ENCODE measurements at places on chromosomes 1 and 21.

DNA sequence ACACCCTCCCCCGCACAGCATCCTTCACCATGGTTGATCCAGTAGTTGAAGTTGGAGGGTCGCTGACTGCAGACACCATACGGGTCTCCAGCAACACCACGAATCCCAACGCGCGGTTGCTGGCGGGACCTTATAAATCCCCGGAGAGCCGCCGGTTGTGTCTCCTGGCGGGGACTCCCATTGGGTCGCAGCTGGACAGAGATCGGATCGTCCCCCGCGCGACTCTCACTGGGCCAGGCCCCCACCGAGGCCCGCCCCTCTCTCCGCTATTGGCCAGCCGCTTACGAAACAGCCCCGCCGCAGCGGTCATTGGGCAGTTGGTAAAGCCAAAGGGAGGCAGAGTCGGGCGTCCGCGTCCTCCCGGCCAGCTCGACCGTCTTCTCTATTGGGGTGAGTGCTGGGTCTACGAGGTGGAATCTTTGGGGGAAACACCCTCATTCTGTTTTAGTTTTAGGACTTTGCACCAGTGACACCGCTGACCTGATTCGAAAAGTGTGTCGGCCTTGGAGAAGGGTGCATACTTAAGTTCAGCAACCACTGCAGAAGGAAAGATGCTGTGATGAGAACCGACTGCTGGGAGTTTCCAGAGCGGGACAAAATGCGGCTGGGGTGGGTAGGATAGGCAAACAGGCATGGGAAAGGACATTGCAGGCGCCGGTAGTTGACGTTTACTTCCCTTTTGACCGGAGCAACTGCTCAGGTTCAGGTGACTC is 27.4 kb downstream of the RABIF start:
- peak; percentile 79 for DNase-seq

DNA sequence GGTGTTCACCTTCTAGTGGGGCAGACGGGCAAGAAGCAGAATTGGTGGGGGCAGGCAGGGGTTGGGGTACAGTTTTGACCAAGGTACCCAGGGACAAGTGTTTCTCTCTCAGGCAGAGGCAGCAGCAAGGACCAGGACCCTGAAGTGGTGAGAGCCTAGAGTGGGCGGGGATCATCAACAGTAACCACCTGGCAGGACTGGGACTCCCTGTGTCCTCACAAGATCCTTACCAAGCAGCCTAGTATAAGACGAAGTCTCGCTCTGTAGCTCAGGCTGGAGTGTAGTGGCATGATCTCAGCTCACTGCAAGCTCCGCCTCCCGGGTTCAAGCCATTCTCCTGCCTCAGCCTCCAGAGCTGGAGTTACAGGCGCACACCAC is 3.2 kb upstream of the NADK start:
- no peak for DNase-seq

GRCh38 chr21:44709426-44710293 is 1.7 kb downstream of the TSPEAR start:
- no peak for DNase-seq

GRCh38 chr1:209601809-209602657 is 18.5 kb downstream of the CAMK1G start:
- DNase-seq: peak; percentile 8

DNA sequence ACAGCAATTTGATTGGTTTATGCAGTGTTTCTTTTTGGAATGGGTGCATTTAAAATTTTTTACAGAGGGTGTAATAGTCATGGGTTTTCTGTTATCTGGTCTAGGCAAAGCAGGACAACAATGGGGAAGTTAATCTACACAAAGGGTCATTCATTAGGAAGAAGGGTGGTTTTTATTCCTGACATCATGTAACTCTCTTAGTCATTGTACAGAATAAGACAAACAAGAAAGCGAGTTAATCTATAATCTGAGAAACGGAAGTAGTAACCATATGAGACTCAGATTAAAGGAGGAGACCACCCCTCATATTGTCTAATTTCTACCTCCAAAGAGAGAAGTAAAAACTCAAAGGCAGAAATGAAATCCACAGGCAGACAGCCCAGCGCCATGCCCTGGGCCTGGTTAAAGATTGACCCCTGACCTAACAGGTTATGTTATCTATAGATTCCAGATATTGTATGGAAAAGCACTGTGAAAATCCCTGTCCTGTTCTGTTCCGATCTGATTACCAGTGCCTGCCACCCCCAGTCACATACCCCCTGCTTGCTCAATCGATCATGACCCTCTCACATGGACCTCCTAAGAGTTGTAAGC is 10.5 kb upstream of the IFI6 start:
- DNase-seq: no peak

- no peak for DNase-seq
Observed at GRCh38 chr1:159307346-159308020, 5.3 kb downstream of the FCER1A start.

DNA sequence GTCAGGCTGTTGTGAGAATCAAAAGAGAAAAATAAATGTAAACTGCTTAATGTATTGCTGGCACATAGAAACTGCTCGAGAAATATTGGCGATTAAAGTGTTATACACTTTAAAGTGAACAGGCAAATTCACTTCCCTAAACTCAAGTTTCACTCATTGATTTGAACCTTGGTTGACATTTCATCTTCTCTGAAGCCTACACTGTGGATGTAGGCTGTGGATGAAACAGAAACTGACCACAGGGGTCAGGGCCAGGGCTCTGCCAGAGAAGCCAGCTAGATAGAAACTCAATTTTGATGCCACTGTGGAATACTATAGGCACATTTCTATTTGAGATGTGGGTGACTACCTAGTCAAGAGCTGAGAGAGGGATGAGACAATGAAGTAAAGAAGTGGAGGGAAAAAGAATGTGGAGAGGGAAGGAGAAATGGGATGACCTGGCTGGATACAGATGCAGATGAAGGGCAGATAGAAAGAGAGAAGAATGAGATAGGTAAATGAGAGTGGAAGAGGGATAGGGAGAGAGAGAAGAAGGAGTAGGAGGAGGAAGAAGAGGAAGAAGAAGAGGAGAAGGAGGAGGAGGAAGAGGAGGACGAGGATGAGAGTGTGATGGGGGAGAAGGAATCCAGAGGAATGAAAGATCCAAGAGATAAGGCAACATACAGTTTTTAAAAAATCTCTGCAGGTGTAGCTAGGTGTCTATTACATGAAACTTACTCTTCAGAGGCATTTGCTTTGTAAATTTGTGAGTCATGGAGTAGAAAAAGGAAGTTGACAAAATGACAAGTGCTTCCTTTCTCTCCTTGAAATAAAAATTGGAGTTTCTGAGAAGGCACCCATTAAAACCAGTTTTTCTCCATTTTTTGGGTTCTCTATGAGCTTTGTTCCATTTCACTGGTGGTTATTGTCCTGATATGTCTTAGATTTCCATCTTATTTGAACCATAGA is 17.4 kb upstream of the CD1D start:
- DNase-seq: no peak

DNA sequence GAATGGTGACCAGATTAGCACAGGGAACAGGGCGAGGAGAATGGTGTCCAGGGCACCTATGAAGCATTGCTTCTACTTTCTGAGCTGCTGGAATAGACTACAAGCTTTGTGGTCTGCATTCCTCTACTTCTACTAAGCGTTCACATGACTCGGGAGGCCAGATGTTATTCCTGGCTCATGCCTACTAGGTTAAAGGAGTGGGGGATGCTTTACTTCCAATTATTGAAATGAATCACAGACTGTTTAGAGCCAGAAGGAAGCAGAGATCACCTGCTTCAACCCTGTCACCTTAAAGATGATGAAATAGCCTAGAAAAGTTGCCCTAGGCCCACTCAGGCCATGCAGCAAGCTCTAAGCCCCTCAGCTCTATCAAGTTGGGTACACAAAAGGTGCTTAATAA is 633.5 kb downstream of the KIF26B start:
- DNase-seq: no peak

- no peak for DNase-seq
Observed at GRCh38 chr1:183898001-183898396, 93.1 kb downstream of the RGL1 start.

DNA sequence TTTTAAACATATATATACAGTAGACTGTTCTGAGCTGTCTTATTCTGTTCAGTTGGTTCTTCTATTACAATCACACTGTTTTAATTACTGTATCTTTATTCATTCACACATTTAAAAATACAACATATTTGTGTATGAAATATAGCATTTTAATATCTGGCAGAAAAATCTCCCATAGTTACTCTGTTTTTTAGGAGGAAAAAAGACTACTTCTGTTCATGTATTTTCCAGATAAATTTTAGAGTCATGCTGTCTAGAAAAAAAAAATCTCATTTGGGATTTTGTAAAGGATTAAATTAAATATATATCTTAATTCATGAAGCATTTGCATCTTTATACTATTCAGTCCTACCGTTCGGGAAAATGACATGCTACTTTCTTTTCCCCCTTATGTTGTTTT is 101.8 kb upstream of the CD34 start:
- DNase-seq: no peak

Data from NCI-H1930 (cell line).